Immature natural killer cell (primary cell): ENCODE measurements at places on chromosomes 12 and 14. TPM values are rescaled to one million over a fixed set of nuclear protein-coding genes. Genes with fewer than 3 reads are reported as not detected.

GRCh38 chr14:101223561-101224162 lies 320.1 kb upstream of the RTL1 start:
- DNase-seq, result no peak

DNA sequence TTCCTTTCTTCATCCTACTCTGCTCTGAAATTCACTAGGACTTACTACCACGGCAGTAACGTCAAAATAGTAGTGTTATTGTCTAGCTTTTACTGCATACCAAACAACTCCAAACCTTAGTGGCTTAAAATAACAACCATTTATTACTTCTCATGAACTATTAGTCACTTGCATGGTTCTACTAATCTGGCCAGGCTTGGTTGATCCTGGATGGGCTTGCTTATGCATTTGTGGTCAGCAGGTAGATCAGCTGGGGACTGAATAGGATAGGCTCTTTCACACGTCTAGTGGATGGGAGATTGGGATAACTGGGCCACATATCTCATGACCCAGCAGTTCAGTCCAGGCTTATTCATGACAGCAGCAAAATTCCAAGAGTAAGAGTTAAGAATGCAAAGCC lies 9.4 kb upstream of the SLC35F4 start:
- no peak for DNase-seq

GRCh38 chr12:86331012-86331411 lies 74.8 kb upstream of the MGAT4C start:
- DNase-seq, result no peak

DNA sequence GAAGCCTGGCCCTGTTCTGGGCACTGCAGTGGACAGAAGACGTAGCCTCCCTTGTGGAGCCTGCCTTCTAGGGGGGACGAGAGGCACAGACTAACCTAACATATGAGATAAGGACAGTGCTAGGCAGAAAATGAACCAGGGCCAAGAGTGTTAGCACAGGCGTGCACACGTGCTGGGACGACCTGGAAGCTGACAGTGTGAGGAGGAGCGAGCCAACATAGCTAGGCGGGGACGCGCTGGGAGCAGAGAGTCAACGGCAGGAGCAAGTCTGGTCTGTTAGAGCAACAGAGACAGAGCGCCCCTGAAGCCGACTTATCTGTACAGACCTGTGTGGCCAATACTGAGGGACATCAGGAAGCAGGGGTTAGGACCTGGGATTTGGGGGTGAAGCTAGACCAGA lies 8.0 kb downstream of the PXMP2 start:
- no peak for DNase-seq

GRCh38 chr12:42854208-42854607 lies 264.7 kb upstream of the PRICKLE1 start:
- DNase-seq, result no peak

DNA sequence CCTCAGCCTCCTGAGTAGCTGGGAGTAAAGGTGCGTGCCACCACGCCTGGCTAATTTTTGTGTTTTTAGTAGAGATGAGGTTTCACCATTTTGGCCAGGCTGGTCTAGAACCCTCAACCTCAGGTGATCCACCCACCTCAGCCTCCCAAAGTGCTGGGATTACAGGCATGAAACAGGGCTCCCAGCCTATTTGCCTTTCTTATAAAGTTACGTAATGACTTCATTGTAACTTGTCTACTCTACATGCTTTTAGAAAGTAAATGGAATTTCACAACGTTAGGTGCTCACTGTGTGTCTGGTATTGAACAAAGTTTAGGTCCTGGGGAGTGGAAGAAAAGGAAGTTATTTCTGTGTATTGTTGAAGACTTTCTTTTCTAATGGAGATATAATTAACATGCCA lies 12.5 kb downstream of the CFAP251 start:
- no peak for DNase-seq

DNA sequence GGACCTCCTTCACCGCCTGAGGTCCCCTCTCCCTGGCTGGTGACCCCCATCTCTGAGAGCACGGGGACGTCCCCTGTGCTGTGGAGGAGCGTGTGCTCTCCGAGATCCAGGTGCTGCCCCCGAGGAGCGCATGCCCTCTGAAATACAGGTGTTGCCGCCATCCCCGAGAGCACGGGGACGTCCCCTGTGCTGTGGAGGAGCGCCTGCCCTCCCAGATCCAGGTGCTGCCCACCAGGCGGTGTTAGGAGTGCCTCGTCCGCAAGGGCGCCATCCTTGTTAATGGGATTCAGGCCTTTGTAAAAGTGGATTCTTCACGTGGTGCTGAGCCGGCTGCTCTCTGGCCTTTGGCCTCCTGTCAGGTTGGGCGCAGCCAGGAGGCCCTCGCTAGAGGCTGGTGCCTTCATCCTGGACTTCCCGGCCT lies 10.1 kb downstream of the NOC4L start:
- no peak for DNase-seq

DNA sequence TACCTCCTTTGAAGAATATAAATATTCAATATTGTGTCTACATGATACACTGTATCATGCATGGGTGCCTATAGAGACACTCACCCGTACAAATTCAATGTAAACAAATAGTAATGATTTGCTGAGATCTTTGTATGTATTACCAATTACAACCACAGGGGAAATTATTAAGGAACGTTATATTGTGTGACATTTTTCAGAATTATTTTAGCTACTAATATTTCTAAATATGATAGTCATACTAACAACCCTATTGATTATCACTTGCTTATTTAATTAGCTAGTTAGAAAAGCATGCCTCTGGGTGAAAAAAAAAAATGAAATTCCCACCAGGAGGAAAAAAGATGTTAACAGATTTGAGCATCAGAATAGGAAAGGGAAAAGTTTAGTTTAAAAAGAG lies 2.1 kb downstream of the SOX5 start:
- no peak for DNase-seq

ACSS3 gene
- polyA plus RNA-seq, result not detected

MORN3 gene
- polyA plus RNA-seq, result 2.0 TPM

RGS6 gene
- polyA plus RNA-seq, result not detected
